ENCODE measurements at places on chromosomes 16 and 17.

DNA sequence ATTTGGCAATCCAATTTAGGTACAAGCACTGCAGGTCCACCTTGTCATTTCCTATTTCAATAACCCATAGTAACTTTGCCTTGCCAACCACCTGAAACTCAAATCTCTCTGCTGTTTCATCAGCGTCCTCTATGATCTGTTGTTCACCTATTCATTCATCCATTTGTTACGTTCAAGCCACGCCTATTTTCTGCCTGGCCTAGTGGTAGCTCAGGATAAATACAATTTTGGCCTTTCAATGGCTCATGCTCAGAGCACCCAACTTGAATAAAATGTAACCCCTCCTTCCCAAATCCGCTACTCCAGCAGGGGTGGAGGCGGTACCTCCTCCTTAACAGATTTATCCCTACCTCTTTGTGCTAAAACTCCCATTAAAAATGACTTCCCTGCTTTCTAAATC lies 3.6 kb upstream of the FBXO47 start:
- no peak for DNase-seq

DNA sequence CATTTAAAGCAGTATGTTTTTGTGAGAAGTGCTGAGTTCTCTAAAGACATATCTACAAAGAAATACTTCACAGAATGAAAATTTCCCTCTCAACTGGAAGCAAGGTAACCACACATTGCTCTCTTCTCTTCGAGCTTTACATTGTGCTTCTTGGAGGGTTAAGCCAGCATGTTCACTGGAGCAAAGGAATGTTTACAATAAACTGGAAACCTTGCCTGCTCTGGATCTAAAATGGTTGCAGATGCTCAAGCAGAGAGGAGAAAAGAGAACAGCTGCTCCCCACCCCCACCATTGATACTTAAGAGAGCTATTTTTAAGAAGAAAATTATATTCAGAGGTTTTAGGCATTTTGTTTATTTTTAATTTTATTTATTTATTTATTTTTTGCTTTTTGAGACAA lies 213.1 kb downstream of the CEP112 start:
- DNase-seq: no peak

GRCh38 chr17:40176754-40177110 lies 538 bp upstream of the RAPGEFL1 start:
- no peak for DNase-seq

- no peak for DNase-seq
These were observed 44.5 kb upstream of the IL34 start for GRCh38 chr16:70601576-70602575.

DNA sequence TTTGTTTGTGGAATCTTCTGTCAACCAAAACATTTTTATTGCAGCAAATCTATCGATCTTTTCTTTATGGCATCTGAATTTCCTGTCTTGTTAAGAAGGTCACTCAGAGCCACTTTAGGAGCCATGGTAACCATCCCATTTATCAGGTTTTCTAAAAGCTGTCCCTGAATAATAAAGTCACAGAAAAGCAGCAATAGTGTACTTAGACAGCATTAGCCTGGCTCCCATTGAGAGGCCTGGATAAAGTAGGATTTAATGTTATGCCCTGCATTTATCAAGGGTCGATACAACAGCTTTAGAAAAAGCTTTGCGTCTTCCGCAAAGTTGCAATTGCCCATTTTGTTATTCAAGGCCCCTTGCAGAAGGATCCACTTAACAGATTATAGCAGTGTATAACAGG lies 10.1 kb upstream of the CD300LF start:
- no peak for DNase-seq

GRCh38 chr17:7307686-7308624 lies 527 bp downstream of the EIF5A start:
- no peak for DNase-seq

- DNase-seq: no peak
These were observed 28.9 kb upstream of the CDH15 start for GRCh38 chr16:89142474-89143195.

- DNase-seq: no peak
These were observed 43.4 kb downstream of the SPOP start for GRCh38 chr17:49634485-49634860.

GRCh38 chr16:57479205-57479975 lies 6.9 kb downstream of the DOK4 start:
- DNase-seq: peak; percentile 51

- DNase-seq: no peak
These were observed 7.6 kb upstream of the ARHGAP27 start for GRCh38 chr17:45440161-45440778.

GRCh38 chr17:32609085-32609484 lies 122.3 kb downstream of the CDK5R1 start:
- DNase-seq: peak; percentile 66

DNA sequence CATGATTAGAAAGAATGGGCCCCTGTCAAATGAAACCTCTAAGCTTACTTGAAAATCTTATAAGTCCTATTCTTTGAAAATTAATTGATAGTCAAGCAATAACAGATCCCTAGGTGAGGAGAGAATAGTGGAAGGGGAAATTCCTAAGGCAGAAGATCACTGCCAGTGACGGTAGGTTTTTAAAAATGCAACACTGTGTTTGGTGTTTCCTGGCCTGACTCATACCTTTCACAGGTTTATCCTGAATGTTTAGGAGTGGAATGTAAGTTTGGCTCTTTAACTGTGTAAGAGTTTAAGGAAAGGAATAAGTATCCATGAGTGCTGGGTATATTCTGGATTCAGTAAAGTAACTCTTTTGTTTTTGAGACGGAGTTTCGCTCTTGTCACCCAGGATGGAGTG lies 23.8 kb downstream of the HAPSTR1 start:
- no peak for DNase-seq

DNA sequence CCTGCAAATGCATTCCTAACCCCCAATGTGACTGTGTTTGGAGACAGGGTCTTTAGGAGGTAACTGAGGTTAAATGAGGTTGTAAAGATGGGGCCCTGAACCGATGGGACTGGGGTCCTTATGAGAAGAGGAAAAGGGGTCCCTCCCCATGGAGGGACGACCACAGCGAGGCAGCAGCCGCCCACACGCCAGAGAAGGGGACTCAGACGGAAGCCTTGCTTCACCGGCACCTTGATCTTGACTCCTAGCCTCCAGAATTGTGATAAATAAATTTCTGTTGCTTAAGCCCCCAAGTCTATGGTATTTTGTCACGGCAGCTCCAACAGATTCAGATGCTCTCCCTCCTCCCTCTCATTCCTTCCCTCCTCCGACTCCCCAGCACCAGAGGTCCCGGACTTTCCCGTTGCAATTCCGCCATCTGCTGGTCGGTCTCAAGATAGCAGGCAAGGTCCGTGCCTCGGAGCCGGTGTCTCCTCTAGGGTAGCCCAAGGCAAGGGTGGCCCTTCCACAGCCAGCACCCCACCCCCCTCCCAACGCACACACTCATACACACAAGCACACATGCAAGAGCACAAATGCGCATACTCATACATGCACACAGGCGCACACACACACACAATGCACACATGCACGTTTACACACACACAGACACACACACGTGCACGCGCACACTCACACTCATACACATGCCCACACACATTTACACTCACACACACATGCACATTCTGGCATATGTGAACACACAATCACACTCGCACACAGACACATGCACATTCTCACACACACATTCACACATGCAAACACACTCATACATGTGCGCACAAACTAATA lies 23.1 kb upstream of the C16orf78 start:
- DNase-seq: peak; percentile 23

DNA sequence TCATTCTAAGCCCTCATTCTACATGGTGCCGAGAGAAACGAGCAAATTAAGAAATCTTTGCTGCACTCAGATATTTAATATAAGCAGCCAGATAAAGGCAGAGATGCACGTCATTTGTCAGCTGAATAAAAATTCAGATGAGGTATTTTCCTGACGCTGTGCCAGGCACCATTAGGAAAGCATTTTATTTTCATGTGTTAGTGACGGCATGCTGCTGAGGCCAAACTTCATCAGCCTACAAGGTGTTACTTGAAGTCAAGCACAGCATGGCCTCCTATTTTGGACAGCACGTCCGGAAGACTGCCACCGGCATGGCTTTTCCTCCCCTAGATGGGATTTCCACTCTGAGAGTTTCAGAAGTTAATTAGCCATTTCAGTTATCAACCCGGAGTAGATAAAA lies 70.3 kb downstream of the IRX3 start:
- no peak for DNase-seq

- peak; percentile 56 for DNase-seq
These were observed 654 bp downstream of the LASP1 start for GRCh38 chr17:38870259-38871165.

DNA sequence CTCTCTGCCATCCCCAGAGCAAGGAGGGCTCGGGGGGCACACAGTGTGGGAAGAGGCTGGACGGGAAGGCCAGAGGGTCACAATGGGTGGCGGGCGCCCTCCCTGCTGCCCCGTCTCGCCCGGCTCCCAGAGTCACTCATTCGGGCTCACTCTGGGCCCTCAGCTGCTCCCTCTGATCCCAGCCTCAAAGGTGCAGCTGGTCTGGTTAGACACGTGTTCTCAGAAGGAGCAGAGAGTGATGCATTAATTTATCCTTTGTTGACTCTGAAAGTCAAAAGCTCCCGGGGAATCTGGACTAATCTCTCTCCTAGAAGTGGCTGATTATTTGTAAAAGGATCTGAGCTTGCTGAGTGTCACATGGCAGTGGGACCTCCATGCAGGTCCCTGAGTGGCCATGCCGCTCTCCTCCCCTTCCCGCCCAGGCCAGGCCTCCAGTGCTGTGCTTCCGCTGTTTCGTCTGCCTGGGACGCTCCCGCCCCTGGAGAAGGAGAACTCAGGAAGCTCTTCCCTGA lies 87.5 kb downstream of the SEC14L1 start:
- DNase-seq: no peak

GRCh38 chr17:82386881-82387704 lies 15.5 kb downstream of the UTS2R start:
- DNase-seq: no peak

- no peak for DNase-seq
These were observed 13.1 kb downstream of the BCAR1 start for GRCh38 chr16:75238132-75238852.

GRCh38 chr17:79850571-79851460 lies 11.6 kb upstream of the CBX4 start:
- no peak for DNase-seq

GRCh38 chr17:80352991-80353665 lies 61.8 kb upstream of the ENDOV start:
- DNase-seq: no peak

- DNase-seq: no peak
These were observed 209.4 kb downstream of the IRX3 start for GRCh38 chr16:54077050-54077821.

DNA sequence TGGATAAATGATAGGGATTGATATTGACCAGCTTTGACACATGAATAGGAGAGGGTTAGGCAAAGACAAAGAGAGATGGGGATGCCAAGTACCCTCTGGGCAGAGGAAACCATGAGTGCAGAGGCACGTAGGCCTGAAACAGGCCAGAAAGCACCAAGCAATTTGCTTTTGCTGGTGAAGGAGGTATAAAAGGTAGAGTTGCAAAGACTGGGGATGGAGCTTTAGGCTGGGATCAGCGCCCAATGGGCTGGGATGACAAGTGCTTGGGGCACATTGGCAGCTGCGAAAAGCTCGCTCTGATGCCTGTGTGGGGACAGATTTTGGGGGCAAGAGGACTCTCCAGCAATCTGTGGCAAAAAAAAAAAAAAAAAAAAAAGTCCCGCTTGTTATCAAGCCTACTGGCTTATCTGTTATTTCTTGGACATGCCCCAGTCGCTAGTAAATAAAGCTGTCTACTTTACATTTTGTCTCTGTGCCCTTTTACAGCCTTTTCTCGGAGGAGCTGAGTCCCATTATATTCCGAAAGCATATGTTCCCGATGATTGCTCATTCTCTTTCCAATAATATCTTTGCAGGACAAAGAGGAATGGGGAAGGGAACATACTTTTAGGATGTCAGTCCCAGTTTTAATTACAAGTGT lies 578.4 kb downstream of the MAF start:
- DNase-seq: no peak

GRCh38 chr17:74430385-74430705 lies 1.5 kb upstream of the GPRC5C start:
- DNase-seq: no peak

GRCh38 chr16:1771188-1771863 lies at the start of gene NME3:
Gene NME3, minus strand, starts transcription at chr16:1771543. Its CDS starts 9 bp downstream, at chr16:1771534.
- peak; percentile 5 for DNase-seq

DNA sequence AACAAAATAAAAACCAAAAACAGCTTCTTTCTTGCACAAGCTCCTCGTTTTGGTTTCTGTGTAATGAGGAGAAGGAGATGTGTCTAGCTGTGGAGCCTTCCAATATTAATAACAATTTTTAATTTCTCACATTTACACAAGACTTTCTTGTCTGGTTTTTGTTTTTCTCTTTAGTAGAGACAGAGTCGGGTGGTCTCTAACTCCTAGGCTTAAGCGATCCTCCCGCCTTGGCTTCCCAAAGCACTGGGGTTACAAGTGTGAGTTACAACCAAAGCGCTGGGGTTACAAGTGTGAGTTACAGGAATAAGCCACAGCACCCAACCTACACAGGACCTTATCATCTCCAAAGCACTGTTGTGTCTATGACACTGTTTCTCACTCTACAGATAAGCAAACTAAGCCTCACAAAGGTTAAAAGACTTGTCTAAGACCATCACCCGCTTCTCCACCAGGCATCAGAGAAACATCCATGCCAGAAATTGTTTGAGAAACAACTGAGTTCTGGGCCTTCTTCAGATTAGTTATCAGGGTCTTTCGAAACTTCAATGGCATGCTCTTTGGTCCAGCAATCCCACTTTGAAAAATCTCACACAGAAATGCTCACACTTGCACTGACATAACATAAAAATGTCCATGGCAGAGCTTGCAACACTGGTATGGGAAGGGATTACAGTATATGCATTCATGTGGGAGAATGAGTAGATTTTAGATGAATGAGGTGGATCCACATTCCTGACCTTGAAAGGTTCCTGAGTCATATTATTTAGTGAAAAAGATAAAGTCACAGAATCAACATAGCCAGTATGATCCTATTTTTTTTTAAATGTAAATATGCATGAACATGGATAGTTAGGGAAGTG lies 3.9 kb downstream of the ABAT start:
- DNase-seq: no peak

GRCh38 chr16:23452221-23452571 lies 793 bp downstream of the COG7 start:
- DNase-seq: no peak

GRCh38 chr17:48293319-48294019 lies 136.5 kb downstream of the SKAP1 start:
- no peak for DNase-seq

DNA sequence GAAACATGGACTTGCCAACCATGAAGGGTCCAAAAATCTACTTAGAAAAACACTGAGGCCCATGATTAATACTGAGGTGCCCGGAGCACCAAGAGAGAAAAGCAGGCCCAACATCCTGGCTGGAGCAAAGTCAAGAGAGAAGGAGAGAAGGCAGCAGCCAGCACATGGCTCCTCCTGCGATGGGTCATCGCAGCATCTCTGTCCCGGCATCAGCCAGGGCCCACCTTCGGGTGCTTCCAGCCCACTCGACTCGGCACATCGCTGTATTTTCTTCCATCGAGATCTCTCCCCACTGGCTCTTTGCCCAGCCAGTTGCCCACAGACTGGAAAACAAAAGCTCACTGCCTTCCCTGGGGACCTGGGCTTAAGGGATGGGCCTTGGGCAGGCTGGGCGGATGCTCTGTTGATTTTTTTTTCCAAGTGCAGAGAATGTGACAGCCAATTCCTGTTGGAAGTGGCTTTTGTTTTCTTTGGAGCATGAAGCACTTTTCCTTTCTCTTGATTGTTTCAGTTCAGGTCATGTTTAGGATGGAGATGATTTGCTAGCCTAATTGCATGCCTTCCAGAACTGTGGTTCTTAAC lies 58.1 kb downstream of the CYB5B start:
- no peak for DNase-seq

GRCh38 chr17:8736362-8736761 lies 8.3 kb downstream of the CCDC42 start:
- DNase-seq: no peak

- DNase-seq: no peak
These were observed 161.4 kb upstream of the KCNJ16 start for GRCh38 chr17:69913616-69914015.

Measured in Kasumi-1 (cell line).